ENCODE measurements at places on chromosomes 16 and 17.

DNA sequence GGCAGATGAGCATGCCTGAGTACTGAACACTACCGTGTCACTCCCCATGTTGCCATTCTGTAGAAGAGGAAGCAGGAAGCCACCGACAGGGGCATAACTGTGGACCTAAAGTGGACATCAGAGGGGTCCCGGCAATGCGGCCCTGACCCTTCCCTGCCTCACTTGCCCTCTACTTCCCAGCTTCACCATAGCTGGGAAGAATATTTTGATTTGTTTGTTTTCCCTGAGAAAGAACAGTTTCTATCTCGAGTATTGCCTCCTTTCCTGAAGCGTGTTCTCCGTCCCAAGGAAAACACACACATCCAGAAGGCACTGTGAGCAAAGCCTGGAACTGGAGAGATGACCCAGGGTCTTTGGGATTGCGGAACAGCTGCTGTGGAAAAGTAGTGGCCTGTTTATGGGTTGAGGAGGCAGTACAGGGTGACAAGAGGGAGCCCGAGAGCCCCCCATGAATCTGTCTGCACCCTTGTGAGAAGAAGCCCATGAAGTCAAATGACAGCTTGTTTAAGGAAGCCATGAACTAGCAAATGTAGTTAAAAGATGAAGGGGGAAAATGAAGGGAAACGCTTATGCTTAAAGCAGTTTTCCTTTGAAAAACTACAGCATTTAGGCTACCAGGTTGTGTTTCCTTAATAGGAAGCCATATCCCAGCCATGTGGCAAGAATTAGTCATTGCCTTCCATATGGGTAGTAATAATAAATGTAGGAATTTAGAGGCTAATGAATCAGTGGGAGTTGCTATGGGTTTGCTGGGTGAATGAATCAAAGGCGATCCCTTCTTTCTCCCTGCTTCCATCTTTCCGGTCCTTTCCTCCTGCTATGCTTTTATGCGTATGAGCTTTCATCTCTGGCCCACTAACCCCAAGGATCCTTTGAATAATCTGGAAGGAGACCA, 90.0 kb upstream of the TBX2 start:
- no peaks in the 10 kb centered on the region for H3K4me1 ChIP-seq
- H3K27me3 ChIP-seq, result no peaks in the 10 kb centered on the region
- H3K36me3 ChIP-seq, result no peaks in the 10 kb centered on the region
- H3K27ac ChIP-seq, result no peak overlapping the region

DNA sequence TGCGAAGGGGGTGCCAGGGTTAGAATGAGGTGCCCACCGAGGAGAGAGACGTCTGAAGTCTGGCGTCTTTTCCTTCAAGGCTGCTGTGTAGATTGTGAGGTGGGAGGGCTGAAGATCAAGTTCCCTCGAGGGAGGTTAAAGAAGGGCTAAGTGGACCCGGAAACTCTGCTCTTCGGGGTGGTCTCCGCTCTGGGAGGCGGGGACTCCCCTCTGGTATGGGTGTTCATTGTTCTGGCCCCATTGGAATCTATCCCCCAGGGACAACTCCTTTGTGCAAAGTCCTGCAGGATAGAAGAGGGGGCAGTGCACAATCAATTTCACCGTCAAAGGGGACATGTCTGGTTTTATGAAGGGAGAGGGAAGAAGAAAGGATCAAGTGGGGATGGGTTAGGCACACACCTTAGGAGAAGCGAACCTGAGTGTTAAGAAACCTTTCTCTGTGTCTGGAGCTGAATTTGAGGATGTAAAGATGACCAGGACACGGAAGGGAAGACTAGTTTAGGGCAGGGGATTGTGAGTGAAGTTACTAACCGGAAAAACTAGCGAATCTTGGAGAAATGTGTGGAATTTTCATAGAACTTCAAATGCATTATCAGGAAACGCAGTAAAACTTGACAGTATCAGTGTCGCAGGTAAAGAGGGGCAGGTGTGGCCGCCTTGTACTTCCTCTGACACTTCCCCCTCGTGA, 809 bp upstream of the RAB34 start:
- H3K4me1 ChIP-seq, result peaks cover 12% of the 10 kb centered on the region
- no peaks in the 10 kb centered on the region for H3K27me3 ChIP-seq
- peak overlapping the region; percentile 55 for H3K4me3 ChIP-seq
- peak overlapping the region; percentile 39 for H3K27ac ChIP-seq
- H3K36me3 ChIP-seq, result peaks cover 12% of the 10 kb centered on the region

- no peaks in the 10 kb centered on the region for H3K36me3 ChIP-seq
- H3K4me3 ChIP-seq, result no peak overlapping the region
- H3K27ac ChIP-seq, result no peak overlapping the region
- H3K27me3 ChIP-seq, result no peaks in the 10 kb centered on the region
- no peak for DNase-seq
Measured at GRCh38 chr17:50657627-50658026, 22.9 kb downstream of the ABCC3 start.

GRCh38 chr16:24345704-24346103, 89.6 kb downstream of the CACNG3 start:
- no peaks in the 10 kb centered on the region for H3K4me1 ChIP-seq
- no peak overlapping the region for H3K4me3 ChIP-seq
- DNase-seq, result no peak
- H3K27me3 ChIP-seq, result no peaks in the 10 kb centered on the region
- H3K27ac ChIP-seq, result no peak overlapping the region
- H3K36me3 ChIP-seq, result no peaks in the 10 kb centered on the region

GRCh38 chr17:80212962-80213642, 7.0 kb downstream of the SGSH start:
- H3K27ac ChIP-seq, result no peak overlapping the region
- no peak for DNase-seq
- no peaks in the 10 kb centered on the region for H3K4me1 ChIP-seq
- no peaks in the 10 kb centered on the region for H3K27me3 ChIP-seq

GRCh38 chr17:32277284-32277683, 11.7 kb downstream of the RHBDL3 start:
- H3K27me3 ChIP-seq, result 0 out of 2 replicates have a peak, but pooled peaks cover 1% of the 10 kb centered on the region
- H3K4me3 ChIP-seq, result no peak overlapping the region
- no peak overlapping the region for H3K27ac ChIP-seq
- H3K36me3 ChIP-seq, result no peaks in the 10 kb centered on the region

DNA sequence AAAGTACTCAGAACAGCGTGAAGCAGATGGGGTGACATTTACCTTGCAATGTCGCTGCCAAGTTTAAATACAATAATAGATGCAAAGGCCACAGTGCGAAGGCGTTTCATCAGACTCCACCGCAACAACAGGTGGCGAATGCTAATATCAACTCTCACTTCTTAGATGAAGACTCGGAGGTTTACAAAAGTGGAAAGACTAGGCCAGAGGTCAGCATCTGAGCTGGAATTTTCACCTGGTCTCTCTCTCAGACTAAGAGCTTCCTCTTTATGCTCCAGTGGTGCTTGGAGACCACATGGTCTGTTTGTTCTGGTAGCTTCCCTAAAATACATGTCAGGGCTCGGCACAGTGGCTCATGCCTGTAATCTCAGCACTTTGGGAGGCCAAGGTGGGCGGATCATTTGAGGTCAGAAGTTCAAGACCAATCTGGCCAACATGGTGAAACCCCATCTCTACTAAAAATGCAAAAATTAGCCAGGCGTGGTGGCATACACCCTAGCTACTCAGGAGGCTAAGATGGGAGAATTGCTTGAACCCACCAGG, 169.1 kb downstream of the XYLT1 start:
- no peaks in the 10 kb centered on the region for H3K36me3 ChIP-seq
- no peaks in the 10 kb centered on the region for H3K27me3 ChIP-seq
- peaks cover 44% of the 10 kb centered on the region for H3K4me1 ChIP-seq
- no peak overlapping the region for H3K4me3 ChIP-seq

- DNase-seq, result no peak
- H3K4me3 ChIP-seq, result no peak overlapping the region
- H3K27ac ChIP-seq, result no peak overlapping the region
- no peaks in the 10 kb centered on the region for H3K36me3 ChIP-seq
- H3K27me3 ChIP-seq, result no peaks in the 10 kb centered on the region
- no peaks in the 10 kb centered on the region for H3K4me1 ChIP-seq
Measured at GRCh38 chr17:80061421-80061820, 25.0 kb downstream of the CCDC40 start.

GRCh38 chr16:30481381-30481780, 8.8 kb downstream of the ITGAL start:
- H3K36me3 ChIP-seq, result peaks cover 17% of the 10 kb centered on the region
- H3K27ac ChIP-seq, result no peak overlapping the region
- no peaks in the 10 kb centered on the region for H3K27me3 ChIP-seq

- no peak overlapping the region for H3K27ac ChIP-seq
- H3K4me3 ChIP-seq, result no peak overlapping the region
- no peaks in the 10 kb centered on the region for H3K36me3 ChIP-seq
- H3K4me1 ChIP-seq, result no peaks in the 10 kb centered on the region
- no peaks in the 10 kb centered on the region for H3K27me3 ChIP-seq
Measured at GRCh38 chr17:50861334-50861676, 4.8 kb downstream of the TOB1 start.

- no peak overlapping the region for H3K4me3 ChIP-seq
- H3K36me3 ChIP-seq, result no peaks in the 10 kb centered on the region
- H3K4me1 ChIP-seq, result no peaks in the 10 kb centered on the region
- DNase-seq, result no peak
Measured at GRCh38 chr16:1851793-1852192, 20.2 kb downstream of the MEIOB start.

- no peaks in the 10 kb centered on the region for H3K4me1 ChIP-seq
- H3K36me3 ChIP-seq, result peaks cover 26% of the 10 kb centered on the region
- DNase-seq, result no peak
Measured at GRCh38 chr17:42203354-42203753, 9.1 kb upstream of the GHDC start.

GRCh38 chr16:11117576-11118211, 138.3 kb downstream of the SOCS1 start:
- H3K27me3 ChIP-seq, result no peaks in the 10 kb centered on the region
- DNase-seq, result peak; percentile 77

DNA sequence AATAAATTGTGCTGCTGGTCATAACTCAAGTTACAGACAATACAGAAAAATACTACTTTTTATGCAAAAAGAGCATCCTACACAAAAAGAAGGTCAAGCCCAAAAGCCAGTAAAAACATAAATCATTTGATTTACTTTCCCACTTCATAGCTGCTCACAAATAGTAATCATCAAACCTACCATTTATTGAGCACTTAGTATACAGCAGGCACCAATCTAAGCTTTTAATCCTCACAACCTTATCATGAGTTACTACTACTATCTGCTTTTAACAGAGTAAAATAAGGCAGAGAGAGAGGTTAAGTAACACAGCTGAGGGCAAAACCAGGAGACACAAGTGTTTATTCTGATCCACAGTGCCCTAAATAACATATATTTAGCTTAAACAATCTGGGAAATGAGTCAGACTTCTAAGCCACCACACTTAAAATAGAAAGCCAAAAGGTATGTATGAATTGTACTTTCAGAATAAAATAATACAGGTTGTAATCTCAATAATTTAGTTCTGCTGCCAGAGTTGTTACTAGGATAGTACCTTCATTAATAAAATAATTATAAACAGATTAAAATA, 1.7 kb upstream of the AARS1 start:
- H3K4me1 ChIP-seq, result peaks cover 7% of the 10 kb centered on the region
- no peaks in the 10 kb centered on the region for H3K27me3 ChIP-seq
- H3K4me3 ChIP-seq, result no peak overlapping the region

DNA sequence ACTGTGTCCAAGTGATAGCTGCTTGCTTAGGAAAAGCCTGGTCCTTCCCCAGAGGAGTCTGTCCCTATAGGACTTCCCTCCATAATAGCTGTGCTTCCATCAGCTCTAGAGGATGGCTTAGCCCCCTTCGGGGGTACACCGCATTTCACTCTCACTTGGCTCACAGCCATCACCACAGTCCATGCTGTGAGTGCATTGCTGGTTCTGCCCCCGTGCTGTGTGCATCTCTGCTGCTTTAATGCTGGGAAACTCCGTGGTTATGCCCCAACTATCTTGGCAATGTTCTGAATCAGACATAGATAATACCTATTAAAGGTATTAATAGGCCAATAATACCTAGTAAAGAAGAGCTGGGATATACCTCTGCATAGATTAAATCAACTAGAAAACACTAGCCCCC, 58.3 kb downstream of the SIAH1 start:
- H3K4me3 ChIP-seq, result no peak overlapping the region
- H3K36me3 ChIP-seq, result no peaks in the 10 kb centered on the region
- H3K27me3 ChIP-seq, result no peaks in the 10 kb centered on the region
- no peaks in the 10 kb centered on the region for H3K4me1 ChIP-seq
- no peak overlapping the region for H3K27ac ChIP-seq

GRCh38 chr16:81060576-81061306, 16.3 kb downstream of the C16orf46 start:
- no peaks in the 10 kb centered on the region for H3K4me1 ChIP-seq
- H3K4me3 ChIP-seq, result no peak overlapping the region
- no peak overlapping the region for H3K27ac ChIP-seq
- no peak for DNase-seq

DNA sequence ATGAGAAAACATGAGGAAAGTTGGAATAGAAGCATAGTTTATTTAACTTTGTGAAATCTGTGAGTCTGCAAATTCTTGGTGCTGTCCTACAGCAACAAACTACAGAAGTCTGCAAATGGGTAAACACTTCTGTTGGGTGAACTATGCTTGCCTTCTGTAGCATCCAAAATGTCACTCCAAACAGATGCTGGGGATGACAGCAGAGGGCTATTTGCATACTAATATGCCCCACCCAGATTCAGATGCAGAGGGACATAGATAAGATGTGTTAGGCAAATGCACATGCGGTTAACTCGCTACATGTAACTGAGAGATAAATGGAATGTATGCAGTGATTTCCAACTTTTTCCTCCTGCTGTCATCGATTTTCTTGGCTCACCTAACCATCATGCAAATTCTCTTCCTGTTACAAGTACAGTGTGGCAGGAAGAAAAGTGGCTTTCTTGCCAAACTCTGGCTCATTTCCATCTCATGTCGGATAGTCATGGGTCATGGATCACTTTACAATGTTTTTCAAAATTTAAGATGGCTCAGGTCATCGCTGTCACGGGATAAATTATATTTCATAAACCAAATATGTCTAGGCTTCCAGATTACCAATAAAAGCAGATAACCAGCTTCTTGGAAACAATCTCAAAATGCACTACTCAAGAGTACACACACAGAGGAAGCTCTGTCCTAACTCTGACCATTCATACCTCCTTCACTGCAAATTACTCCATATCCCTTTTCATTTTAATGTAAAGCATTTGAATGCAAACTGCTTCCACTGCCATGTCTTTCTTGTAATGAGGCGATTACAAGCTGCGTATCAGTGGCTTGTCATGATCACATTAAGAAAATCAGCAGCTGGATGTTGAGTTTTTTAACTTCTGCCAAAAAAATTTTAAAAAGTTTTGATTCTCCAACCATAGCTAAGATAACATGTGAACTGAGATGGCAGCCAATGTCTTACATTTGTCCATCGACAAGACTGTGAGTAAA, 47.7 kb downstream of the ADAMTS18 start:
- no peak for DNase-seq
- peaks cover 1% of the 10 kb centered on the region for H3K27me3 ChIP-seq
- H3K4me1 ChIP-seq, result no peaks in the 10 kb centered on the region
- no peak overlapping the region for H3K27ac ChIP-seq
- no peak overlapping the region for H3K4me3 ChIP-seq

GRCh38 chr17:2933606-2934005, 129.8 kb downstream of the OR1D5 start:
- H3K27ac ChIP-seq, result no peak overlapping the region
- no peaks in the 10 kb centered on the region for H3K4me1 ChIP-seq
- no peak overlapping the region for H3K4me3 ChIP-seq

DNA sequence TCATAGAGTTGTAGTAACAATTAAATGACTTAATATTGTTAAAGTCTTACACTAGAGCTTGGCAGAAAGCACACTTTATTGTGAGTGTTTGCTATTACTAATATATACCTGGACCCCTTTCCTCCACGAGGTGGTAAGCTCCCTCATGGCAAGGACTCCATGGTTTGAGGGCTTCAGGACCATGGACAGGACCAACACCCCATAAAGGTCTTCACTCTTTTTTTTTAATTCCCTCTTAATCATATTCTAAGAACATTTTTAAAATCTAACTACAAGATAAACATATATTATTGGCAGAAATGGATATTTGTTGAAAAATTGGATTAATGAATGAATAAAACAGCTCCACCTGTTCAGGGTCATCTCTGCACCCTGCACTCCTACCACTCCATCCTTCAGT, 154.5 kb downstream of the CBLN1 start:
- no peak overlapping the region for H3K4me3 ChIP-seq
- DNase-seq, result no peak
- no peaks in the 10 kb centered on the region for H3K36me3 ChIP-seq
- H3K27ac ChIP-seq, result no peak overlapping the region

All from GM12878 (cell line).